Psoas muscle (tissue), 8 donors: ENCODE measurements at places on chromosomes 5 and 9.

- DNase-seq = no peak
Observed at GRCh38 chr5:71699751-71700150, 19.3 kb upstream of the CARTPT start.

GRCh38 chr9:94178927-94179326 lies 80.2 kb upstream of the ZNF169 start:
- DNase-seq = no peak

- DNase-seq = no peak
Observed at GRCh38 chr9:98326459-98327248, 71.2 kb upstream of the TBC1D2 start.

DNA sequence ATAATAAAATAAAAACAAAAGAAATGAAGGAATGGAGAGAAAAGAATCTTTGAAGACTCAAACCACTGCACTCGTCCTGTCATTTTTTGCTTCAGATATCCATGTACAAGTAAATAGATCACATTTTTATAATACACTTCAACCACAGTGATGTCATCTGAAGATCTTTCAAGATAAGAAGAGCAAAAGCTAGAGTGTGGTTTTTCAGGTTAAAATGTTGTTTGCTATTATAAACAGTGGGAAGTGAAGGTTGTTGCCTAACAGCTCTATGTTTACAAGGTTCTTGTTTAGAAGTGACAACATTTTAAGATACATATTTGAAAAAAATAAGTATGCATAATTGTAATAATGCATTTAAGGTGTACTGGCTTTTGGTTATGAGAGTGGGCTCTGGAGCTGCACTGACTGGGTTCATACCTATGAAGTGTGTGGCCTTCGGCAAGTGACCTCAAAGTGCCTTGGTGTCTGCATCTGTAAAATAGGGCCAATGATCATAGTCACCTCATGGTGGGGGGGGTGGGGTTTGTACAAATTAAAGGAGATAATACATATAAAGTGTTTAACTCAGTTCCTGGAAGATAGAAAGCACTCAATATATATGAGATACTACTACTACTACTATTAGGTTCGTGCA lies 45.5 kb upstream of the IL7R start:
- no peak for DNase-seq

DNA sequence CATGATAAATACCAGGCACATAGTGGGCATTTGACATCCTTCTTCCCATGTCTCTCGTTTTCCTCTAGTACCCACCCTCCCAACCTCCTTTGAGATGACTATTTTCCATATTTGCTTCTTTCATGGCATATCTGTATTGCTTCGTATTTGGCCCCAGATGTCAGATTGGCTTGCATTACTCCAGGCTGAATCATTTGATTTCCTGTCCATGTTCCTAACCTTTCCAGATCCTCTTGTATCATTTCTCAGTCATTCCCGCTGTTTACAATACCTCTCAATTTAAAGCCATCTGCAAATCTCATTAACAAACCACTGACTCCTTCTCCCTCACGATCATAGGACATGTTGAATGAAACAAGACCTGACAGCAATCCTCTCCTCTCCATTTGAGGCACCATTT lies 19.9 kb downstream of the MTX3 start:
- DNase-seq = no peak

- DNase-seq = peak; percentile 45
Observed at GRCh38 chr9:132507670-132508469, 74.5 kb upstream of the BARHL1 start.

DNA sequence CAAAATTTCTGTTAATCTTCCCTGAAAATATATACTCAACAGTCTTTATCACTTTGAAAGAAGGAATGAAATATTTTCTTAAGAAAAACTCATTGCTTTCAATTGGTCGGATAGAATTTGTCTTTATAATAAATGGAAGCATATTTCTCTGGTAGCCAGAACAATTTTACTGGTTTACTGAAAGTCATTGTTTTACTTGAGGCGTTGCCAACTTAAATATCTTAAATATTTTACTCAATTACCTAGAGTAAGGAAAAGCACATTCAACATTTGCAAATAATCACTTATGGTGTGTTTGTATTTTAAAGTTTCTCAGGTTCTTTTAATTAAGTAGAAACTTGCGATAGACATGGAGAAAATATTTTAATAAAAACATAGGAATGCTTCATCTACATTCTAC lies 1181.7 kb downstream of the EFNA5 start:
- no peak for DNase-seq

DNA sequence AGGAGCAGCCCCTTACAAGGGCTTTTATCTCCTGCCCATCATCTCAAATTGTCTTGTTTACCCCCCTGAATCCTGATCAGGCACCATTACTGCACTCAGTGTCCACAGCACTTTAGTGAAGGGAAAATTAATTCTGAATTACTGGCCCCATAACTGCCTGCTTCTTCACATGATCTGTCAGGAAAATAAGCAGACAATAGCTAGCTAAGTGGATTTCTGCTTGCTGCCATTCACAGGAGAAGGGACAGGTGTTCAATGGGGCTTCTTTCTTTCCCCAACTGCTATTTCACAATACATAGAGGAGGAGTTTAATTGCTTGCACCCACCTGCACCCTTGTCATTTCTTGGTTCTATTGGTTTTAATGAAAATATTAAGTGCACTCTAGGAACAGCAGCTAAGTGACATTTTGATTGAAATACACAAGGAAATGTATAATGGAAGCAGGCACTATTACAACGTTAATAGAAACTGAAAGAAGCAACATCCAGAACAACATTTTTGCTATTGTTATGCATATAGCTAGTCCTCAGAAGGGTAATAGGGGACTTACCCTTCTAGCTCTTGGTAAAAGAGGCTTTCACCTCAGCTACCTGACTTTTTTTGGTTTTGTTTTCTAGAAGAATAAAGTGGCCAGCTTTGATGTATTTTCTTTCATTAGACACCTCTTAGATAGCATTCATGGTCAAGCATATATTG lies 599.3 kb upstream of the TLE4 start:
- DNase-seq = no peak

GRCh38 chr9:7216004-7216841 lies 458.4 kb downstream of the KDM4C start:
- DNase-seq = no peak

- no peak for DNase-seq
Observed at GRCh38 chr5:139100825-139101224, 97.3 kb downstream of the SIL1 start.

DNA sequence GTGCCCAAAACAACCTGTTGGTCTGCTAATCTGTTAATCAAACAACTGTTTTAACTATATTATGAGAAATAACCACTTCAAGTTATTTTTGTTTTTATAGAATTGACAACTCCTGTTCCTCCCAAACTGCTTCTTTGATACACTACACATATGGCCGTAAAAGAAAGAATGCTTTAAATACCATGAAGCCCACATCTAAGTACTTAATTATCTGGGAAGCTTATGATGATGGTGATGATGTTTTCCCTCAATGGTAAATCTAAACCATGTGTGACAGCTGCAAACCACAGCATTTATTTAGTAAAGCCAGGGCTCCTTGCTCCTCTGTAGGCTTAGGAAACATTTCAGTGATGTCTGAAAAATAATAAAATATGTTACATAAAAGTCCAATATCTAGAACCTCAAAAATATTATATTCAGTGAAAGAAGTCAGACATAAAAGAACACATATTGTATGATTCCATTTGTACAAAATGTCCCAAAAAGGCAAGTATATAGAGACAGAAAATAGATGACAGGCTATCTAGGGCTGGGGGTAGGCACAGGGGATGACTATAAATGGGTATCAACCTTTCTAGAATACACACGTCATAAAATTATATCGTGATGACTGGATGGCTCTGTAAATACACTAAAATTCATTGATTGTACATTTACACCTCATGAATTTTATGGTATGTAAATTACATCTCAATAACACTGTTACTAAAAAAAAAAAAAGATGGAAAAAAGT lies 154.1 kb downstream of the EFNA5 start:
- DNase-seq = no peak

DNA sequence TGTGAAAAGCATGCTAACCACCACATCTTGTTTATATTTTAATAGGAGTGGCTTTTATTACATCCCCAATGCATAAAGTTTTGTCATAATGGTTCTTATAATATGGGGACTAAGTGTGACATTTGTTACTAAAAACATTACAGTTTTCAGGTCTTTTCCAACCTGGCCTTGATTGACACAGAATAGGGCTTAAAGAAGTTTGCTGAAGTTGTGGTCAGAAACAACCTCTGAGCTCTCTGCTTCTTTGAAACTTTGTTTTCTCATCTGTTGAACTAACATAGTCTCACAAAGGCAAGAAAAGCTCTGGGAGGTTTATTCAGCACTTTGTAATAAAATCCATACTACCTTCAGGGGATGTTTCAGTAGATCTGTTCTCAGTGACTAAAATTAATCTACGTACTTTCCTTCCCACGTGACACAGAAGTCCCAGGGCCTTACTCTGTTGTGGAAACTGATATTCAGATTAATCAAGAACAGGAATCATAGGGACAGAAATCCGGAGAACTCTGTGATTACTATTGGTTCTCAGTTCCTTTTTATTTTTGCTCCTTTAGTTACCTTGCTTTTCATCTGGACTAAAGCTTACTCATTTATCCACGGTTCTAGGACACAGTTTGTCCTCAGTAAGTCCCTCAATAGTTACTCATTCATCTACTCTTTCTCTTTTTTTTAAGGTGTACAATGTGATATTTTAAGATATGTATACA lies 289.0 kb upstream of the EFNA5 start:
- no peak for DNase-seq

- no peak for DNase-seq
Observed at GRCh38 chr9:14180093-14180959, 133.6 kb downstream of the NFIB start.

GRCh38 chr5:32443145-32443540 lies 1.4 kb downstream of the ZFR start:
- DNase-seq = no peak

- DNase-seq = no peak
Observed at GRCh38 chr5:165871291-165871690, 2365.9 kb downstream of the MAT2B start.

GRCh38 chr5:161027763-161028162 lies 175.8 kb upstream of the ATP10B start:
- DNase-seq = no peak

- DNase-seq = no peak
Observed at GRCh38 chr5:121780406-121780805, 71.3 kb upstream of the FTMT start.

DNA sequence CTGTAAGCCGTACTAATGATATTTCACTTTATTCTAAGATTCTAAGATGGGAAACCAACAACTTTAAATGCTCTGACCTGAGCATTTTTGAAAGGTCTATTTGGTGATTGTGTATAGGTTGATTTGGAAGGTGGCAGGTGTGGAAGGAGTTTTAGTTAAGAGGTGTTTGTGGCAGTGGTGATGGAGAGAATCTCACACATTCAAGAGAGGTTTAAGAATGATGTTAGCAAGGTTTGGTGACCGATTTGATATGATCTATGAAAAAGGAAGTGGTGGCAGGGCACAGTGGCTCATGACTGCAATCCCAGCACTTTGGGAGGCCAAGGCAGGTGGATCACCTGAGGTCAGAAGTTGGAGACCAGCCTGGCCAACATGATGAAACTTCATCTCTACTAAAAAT lies 319.2 kb upstream of the CD180 start:
- DNase-seq = no peak

- DNase-seq = no peak
Observed at GRCh38 chr5:135964670-135965320, 10.0 kb upstream of the LECT2 start.

GRCh38 chr9:89825669-89826068 lies 220.9 kb downstream of the GADD45G start:
- DNase-seq = no peak

GRCh38 chr5:177507165-177507564 lies 2.5 kb downstream of the DOK3 start:
- DNase-seq = no peak

DNA sequence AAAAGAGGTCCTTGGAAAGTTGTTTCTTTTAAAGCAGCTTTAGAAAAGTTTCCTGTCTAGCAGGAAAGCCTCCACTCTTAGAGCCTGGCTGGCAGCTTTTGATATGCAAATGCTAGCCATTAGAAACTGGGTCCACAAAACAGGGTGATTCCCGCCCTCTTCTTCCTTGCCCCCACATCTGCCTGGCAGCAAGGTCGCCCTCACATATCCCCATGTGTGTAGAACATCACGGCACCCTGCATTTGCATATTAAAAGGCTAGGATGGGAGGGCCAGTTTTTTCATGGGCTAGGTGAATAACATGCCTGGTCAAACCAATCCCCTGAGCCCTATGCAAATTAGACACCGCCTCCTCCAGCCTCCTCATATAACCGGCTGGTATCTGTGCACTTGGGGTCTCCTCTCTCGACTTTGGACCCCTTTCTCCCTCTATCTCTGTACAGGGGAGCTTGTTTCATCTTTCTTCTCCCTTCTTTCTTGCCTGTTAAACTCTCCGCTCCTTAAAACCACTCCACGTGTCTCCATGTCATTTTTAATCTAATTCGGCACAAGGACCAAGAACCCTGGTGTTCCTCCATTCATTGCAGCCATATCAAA lies 426.8 kb upstream of the CTNND2 start:
- no peak for DNase-seq

- no peak for DNase-seq
Observed at GRCh38 chr9:109715344-109715743, 64.7 kb upstream of the PALM2AKAP2 start.

GRCh38 chr5:93715761-93716160 lies 25.6 kb downstream of the POU5F2 start:
- DNase-seq = no peak

DNA sequence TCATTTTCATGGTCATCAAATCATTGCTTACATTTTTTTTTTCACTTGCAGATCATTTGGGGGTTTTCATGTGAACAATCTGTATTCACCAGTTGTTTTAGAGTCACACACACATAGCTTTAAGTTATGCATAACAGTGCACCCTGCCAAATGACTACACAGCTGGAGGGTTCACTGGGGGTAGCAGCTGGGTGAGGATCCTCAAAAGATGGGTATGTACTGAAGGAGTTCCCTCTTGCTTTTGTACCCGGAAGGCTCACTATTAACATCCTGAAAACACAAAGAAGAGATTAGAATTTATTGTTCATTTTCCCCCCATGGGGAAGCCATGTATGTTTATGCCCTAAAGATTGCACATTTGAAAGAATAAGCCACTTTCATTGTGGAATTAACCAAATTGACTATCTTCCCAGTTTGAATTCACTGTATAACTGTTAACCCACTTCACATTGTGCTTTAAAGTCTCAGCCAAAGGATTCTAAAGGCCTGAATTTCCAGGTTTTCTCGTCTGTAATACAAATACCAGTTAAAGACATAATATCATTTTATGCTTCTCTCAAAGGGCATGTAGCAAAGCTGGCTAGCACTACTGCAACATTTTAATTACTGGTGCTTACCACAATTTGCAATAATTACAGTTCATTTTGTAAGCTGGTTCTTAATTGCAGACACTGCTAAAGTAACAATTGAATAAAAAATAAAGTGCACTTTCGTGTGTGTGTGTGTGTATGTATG lies 466.4 kb upstream of the MEF2C start:
- no peak for DNase-seq

GRCh38 chr9:16959391-16959790 lies 88.9 kb upstream of the BNC2 start:
- DNase-seq = no peak
